ENCODE measurements at places on chromosomes 2 and 18.

- peak; percentile 96 for DNase-seq
Observed at GRCh38 chr2:197453914-197454398, 604 bp downstream of the COQ10B start.

DNA sequence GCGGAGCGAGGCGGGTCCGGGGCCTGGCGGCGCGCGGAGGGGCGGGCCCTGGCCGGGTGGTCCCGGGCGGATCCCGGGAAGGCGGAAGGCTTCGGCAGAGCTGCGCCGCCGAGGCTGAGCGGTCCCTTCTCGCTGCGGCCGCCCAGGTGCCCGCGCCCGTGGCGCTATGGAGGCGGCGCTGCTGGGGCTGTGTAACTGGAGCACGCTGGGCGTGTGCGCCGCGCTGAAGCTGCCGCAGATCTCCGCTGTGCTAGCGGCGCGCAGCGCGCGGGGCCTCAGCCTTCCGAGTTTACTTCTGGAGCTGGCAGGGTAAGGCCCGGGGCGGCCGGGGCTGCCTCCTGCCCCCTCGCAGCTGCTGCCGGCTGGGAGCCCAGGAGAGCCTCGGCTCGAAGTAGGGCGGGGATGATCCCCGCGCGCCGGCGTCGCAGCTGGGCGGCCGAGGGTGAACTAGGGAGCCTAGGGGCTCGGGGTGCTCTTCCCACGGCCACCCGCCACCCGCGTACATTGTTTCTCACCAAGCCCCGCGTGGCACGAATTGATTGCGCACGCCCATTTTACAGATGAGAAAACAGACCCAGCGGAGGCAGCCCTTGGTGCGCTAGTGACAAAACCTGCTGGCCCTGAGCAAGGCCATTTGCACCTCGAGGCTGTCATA lies at the start of gene SLC66A3:
Gene SLC66A3 (plus strand): TSS at position 87 of the 655 bp plus-strand sequence. CDS start 80 bp downstream, at position 167.
- peak; percentile 87 for DNase-seq

- DNase-seq: no peak
Observed at GRCh38 chr2:155840661-155841060, 491.9 kb downstream of the NR4A2 start.

GRCh38 chr2:20476950-20477349 lies 30.1 kb downstream of the RHOB start:
- DNase-seq: no peak

GRCh38 chr2:215218587-215219577 lies 80.5 kb upstream of the ABCA12 start:
- no peak for DNase-seq

DNA sequence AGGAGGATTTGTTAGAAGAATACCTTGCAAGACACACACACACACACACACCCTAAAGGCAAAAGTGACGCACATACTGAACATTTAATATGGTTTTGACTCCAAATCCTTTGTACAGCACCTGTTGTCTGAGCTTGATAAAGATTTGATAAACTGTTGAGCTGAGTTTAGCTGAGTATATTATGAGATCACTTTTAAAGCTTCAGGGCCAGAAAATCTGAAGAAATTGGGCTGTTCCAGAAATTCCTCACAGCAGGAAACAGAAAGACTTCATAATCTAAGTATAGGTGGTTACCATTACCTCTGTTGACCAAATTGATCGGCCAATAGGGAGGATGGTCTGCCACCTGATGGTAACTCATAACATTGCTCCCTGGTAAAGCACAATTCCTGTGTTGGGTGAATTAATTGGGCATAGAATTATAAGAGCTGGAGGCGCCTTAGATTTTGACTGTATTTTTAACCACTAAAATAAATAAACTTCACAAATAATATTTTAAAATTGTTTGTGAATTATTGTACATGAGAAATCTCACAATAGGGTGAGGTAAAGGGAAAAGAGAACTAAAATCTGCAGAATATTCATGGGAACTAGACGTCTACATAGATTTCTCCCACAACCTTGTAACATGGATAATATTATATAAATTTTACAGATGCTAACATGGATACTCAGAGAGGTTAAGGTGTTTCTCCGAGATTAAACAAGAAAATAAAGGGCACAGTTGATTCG lies 21.8 kb upstream of the RPIA start:
- peak; percentile 52 for DNase-seq

DNA sequence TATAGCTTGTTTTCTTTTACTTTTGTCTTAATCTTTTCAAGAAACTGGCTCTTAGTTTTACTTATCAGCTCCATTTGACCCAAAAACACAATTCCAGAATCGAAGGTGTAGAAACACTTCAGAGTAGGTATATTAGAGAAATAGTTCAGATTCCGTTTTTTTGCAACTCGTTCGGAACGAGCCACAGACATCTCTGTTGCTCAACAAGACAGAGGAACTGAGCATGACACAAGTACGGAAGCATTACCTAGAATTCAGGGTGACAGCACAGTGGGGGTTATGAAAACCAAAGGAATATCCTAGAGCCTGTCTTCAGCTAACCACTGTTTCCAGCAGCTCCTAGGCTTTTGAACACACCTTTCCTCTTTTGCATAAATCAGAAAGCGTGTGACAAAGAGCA lies 5.0 kb downstream of the HRH4 start:
- no peak for DNase-seq

- DNase-seq: no peak
Observed at GRCh38 chr18:3067165-3067661, 54.3 kb upstream of the LPIN2 start.

GRCh38 chr2:221447310-221447709 lies 124.8 kb downstream of the EPHA4 start:
- DNase-seq: peak; percentile 41

- DNase-seq: no peak
Observed at GRCh38 chr2:210862283-210863065, 306.1 kb downstream of the CPS1 start.

- DNase-seq: no peak
Observed at GRCh38 chr2:127386246-127386645, 1.5 kb downstream of the MAP3K2 start.

DNA sequence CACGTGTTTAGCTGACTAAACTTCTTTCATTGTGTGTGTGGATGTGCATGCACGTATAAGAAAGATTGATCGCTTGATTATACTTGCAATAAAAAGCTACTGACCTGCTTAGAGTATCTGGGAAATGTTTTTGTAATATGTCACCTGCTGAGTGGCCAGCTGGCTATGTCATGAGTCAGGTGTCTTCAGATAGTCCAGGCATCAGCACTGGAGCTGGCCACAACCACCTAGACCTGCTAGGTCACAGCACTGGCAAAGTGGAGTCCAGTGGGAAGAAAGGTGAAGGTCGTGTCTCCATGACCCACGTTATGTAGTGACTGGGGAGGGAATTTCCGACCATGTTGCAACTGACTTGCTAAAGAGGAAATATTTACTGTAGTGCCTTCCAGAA lies 147.0 kb downstream of the ESCO1 start:
- DNase-seq: no peak

DNA sequence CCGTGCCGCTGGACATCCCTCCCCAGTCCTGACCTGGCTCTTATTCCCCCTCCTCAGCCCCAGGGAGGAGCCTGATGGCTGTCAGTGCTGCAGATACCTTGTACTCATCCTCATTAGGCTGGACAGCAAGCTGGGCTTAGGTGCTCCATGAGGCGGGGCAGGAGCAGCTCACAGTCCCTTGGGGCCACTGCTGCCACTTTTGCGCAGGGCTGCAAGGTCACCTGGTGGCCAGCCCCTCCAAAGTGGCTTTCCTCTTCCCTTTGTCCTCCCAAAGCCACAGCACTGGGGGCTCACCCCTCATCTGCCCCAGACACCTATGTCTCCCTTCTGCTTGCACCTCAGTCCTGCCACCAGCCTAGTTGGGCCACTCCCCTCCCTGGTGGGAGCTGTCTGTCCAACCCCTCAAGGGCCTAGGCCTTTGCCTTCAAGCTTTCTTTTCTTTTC lies 60.8 kb downstream of the FAM168B start:
- no peak for DNase-seq

DNA sequence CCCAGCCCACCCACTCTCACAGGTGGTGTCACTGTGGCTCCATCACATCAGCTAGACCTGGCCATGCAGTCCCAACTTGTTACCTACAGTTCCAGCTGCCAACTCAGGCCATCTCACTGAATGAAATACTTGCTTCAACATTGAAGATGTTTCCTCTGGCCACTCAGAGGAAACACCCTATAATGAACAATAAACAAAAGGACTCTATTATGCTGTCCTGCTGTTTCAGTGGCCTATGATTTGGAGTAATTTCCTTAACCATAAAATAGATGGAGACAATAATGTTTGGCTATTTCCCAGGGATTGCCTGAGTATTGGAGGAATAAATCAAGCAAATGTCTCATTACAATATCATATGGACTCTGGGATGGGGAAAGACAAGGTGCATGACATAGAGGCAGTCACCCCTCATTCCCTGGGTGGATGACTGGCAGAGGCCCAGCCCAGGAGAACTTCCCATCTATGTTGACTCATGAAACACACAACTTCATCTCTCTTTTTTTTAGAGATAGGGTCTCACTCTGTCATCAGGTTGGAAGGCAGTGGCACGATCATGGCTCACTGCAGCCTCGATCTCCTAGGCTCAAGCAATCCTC lies 134.4 kb downstream of the TGIF1 start:
- no peak for DNase-seq

- peak; percentile 47 for DNase-seq
Observed at GRCh38 chr18:11387880-11388279, 221.5 kb upstream of the SLC35G4 start.

GRCh38 chr2:143842836-143843235 lies 677.1 kb downstream of the ZEB2 start:
- DNase-seq: no peak

DNA sequence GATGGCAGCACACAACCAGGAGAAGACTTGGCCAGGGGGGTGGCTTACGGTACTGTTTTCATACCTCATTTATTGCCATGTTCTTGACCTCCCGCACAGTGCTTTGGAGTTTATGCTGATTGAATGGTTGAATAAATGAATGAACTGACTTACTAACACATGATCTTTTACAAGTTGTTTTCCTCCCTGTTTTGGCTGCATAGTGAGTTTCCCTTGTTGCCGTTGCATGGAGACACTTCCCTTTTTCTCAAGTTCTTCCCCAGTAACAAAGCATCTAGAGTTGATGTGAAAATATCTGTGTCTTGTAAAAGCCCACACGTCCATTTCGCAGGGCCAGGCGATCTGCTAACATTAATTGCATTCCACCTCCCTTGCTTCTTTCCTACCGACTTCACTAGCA lies 35.7 kb upstream of the RAB1A start:
- DNase-seq: no peak

All from IMR-90 (cell line).